ENCODE measurements at places on chromosomes 7 and 10. TPM values are rescaled to one million over a fixed set of nuclear protein-coding genes. Genes with fewer than 3 reads are reported as not detected.

- no peak for DNase-seq
These were observed 94.8 kb upstream of the CDK13 start for GRCh38 chr7:39855325-39855674.

DNA sequence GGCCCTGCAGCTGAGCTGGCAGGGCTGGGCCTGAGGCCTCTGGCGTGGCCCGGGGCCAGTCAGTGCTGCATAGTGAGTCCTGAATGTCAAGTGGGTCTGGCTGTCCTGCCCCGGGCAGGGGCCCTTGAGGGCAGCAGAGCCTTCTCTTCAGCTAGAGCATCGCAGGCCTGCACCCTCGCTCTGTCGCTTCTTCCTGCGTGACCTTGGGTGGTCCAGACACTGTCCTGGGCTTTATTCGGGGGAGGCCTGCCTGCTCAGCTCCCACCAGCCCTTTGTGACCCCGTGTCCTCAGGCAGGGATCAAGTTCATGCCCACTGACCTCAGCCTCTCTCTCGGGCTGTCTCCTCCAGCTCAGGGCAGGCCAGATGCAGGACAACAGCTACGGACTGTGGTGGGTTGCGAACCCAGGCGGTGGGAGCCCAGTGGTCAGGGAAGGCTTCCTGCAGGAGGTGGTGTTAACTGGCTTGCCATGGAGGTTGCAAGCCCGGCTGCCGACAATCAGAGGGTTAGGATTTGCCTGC, 3.4 kb downstream of the TTYH3 start:
- no peak for DNase-seq

DNA sequence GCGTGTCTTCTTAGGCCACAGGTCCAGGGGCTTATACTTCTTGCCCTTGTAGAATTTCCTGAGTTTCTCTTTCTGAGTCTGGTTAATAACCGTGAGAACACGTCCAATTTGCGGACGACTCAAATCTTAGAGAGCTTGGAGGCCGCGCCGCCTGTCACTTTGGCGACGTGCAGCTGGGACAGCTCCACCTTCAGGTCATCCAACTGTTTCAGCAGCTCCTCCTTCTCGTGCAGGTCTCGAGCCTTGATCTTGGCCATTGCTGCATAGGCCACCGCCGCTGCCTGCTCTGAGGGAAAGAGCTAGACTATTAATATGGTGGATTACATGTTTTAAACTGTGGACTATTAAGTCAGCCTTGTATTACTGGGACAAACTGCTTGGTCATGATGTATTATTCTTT, 26.9 kb downstream of the EVX1 start:
- no peak for DNase-seq

The PILRA gene
- 2.4 TPM for total RNA-seq

The ADAM22 gene
- 1.3 TPM for total RNA-seq

The UFSP1 gene
- 6.1 TPM for total RNA-seq

Measured in lower leg skin (tissue), 4 donors.